Activated T-cell treated with anti-CD3 and anti-CD28 coated beads for 4 hours (primary cell): ENCODE measurements at places on chromosomes 5 and 9.

- no peak for DNase-seq
Observed at GRCh38 chr5:141439411-141440141, 9.3 kb downstream of the PCDHGA12 start.

GRCh38 chr5:548256-548655, 24.0 kb upstream of the SLC9A3 start:
- no peak for DNase-seq

- no peak for DNase-seq
Observed at GRCh38 chr9:91536211-91536691, 112.6 kb upstream of the NFIL3 start.

DNA sequence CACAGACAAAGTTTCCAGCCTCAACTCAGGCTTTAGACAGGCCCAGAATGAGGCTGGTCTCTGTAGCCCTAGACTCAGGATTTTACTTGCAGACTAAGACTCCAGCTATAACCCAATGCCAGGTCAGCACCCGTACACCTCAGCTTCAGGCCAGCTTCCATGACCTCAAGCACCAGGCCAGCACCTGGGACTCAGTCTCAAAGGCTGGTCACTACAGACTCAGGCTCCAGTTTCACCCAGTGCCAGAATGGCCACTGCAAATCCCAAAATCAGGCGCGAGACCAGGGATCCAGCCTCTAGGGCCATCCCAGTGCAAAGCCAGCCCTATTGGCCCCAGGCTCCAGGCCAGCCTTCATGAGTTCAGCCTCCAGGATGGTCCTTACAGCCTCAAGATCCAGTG, 44.9 kb downstream of the C9 start:
- DNase-seq, result no peak

DNA sequence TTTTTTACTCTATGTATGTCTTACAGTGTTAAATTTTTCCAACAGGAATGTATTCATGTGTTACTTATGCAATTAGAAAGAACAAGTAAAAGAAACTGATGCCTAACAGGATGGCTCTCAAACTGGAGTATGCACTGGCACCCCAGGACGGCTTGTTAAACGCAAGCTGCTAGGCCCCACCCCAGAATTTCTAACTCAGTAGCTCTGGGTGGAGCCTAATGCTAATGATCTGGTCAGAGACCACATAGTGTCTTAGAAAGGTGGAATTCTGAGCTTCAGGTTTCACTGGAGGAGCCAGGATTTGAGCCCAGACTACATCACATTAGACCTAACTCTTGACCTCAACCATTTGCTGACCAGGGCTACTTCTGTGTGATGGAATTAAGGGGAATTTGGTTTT, 34.4 kb downstream of the SHC3 start:
- DNase-seq, result no peak

DNA sequence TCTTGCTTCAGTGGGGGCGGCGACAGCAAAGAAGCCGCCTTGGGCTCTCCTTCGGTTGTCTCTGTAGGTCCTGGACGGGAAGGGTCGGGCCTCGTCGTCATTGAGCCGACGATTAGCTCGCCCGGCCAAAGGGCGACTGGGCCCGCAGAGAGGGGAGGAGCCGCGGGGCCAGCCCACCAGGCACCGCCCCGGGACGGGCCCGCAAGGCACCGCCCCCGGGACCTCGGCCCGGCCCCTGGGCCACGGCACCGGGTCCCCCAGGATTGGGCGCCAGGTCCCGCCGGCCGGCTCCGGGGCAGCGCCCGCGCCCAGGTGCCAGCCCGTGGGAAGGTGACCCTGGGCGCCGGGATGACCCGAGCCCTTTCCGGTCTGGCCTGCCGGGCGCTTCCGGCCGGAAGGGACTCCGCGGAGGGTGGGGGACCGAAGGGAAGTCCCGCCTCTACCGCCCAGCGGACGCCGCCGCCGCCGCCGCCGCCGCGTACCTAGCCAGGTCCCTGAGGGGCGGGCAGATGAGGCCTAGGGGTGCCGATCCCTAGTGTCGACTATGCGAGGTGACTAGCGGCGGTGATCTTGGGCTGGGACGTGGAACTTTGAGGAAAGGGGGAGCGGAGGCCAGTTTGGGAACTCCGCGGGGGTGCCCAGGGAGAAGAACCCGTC, at the start of the genes GBA2 and RGP1:
Gene GBA2, minus strand, starts transcription at position 371 of the 657 bp plus-strand sequence. CDS start 524 bp downstream, outside the sequence.
Gene RGP1, plus strand, starts transcription at position 430 of the 657 bp plus-strand sequence. CDS start 469 bp downstream, outside the sequence.
- no peak for DNase-seq

- DNase-seq, result no peak
Observed at GRCh38 chr5:178630475-178630930, 3.7 kb upstream of the CLK4 start.

DNA sequence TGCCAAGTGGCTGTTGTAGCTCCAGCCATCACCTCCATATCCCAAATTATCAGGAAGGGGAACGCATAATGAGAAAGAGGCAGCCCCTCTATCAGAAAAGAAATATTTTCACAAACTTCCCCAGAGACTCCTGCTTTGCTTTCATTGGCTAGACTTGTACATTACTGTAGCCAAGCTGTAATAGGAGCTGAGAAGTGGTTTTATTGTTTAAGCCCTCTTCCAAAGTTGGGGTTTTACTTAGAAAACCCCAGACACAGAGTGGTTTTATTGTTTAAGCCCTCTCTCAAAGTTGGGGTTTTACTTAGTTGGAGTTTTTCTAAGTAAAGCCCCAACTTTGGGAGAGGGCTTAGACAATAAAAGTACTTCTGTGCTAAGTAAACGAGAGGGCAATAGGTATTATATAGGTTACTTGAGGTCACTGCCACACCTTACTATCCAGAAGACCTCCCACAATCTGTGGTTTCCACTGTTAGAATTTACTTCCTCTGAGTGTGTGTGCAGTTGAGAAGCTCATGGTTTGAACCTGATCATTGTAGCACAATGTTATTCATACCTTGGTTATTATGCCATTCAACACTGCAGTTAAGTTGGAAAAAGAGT, 215.7 kb upstream of the OTULINL start:
- no peak for DNase-seq

DNA sequence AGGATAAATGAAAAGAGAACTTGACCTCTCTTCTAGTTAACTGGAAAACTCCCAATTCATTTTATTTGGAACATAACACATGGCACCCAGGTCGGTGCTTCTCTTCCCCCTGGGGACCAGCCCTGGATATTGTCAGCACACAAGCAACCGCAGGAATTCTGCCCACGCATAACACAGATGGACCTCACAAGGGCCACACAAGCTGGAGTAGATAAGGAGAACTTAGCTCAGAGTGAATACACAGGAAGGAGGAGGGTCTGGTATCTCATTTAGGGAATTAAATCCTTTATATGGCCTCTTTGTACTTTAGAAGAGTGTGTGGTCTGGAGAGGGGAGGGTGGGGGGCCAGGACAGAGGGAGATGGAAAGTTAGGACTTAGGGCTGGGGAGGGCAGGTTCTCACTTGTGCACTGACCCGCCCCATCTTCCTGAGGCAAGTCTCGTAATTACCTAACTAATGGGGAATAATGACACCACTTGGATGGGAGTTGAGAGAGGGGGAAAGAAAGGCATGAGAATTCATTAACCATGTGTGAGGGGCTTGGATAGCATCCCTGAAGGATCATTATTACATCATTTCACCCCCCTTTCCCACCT, 341.2 kb upstream of the WWC1 start:
- DNase-seq, result no peak

DNA sequence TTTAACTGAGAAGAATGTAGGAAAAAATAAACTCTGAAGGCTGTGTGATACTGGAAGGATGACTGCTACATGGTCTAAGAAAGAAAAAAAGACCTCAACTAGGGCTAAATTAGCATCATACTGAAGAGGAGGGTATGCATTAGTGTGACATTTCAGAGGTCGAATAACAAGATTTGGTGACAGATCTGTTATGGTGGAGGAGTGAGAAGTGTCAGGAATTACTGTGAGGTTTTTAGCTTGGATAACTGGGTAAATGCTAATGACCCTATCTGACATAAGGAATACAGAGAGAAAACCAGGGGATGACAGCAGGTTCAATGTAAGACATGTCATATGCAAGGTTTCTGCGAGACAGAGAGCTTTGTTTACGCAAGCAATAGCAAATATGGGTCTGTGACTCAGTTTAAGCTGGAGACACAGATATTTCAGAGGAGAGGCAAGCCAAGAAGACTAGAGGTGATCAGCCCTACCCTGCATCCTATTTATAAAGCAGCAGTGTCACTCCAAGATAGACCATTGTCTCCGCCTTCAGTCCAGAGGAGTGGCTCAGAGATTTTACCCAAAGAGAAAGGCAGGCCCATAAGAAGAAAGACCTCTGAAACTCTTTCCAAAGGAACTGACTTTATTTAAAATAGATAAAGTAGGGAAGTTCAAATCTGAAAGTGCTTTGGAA, 44.3 kb downstream of the FBN2 start:
- no peak for DNase-seq

DNA sequence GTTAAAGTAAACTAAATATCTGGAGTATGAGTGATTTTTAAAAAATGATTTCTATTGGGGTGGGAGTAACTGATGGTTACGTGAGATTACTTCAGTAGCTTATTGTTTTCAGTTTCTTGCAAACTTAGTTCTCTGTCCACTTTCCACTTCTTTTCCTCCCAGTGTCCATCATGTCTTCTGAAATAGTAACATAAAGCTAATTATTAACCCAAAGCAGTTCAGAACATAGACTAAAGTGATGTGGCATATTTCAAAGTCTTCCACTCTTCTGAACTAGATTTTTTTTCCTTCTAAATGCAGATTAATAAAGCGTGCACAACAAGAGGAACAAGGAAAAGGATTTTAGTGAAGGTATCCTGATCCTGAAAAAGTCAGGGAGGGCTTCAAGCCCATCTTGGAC, 114.1 kb downstream of the MAN2A1 start:
- no peak for DNase-seq

GRCh38 chr9:108119530-108120113, 630.1 kb upstream of the KLF4 start:
- no peak for DNase-seq

- DNase-seq, result peak; percentile 28
Observed at GRCh38 chr5:150410524-150411244, 2.0 kb downstream of the CD74 start.

DNA sequence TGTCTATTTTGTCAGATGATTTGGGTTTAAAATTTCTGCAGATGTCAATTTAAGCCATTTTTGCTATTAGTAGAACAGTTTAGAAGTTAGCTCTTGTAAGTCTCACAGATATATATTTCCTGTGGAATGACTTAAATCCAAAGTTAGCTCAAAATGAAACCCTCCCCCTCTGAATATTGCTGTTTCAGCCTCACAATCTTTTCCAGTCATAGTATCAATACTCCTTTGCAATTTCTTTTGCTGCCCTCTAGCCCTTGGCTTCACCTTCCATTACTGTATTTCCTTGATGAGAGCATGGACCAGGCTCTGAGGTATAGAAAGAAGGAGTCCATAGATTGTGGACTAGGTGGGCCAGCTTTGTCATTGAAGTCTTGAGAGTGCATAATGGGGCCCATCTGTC, 124.4 kb downstream of the ATG10 start:
- DNase-seq, result no peak

- DNase-seq, result no peak
Observed at GRCh38 chr5:132428147-132428482, 58.6 kb downstream of the SLC22A5 start.

DNA sequence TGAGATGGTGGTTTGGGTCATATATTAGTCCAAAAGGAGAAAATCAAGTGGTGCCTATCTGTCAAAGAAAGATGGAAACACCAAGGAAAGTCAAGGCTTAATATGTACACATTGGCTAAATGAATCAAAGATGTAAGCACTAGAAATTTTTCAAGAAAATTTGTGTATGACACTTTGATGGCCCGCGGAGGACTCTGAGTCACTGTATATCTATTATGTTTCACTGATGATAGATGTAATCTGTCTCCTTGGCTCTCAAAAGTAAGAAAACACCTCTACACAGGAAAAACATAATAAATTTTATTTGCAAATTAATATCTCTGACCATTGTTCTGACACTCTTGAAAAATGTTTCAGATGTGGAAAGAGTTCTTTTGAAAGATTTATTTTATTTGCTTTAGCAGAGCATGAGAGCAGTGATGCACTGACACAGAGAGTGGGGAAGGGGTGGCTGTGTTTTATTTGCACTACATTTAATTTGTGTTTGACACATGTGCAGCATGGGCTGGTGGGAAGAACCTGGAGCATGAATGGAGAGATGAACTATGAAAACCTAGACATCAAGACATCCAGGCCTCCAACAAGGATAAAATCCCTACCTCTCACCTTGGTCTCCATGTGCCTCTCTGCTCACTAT, 180.8 kb upstream of the GAS1 start:
- no peak for DNase-seq

GRCh38 chr5:34608859-34609648, 47.1 kb upstream of the RAI14 start:
- no peak for DNase-seq

- peak; percentile 76 for DNase-seq
Observed at GRCh38 chr9:35756275-35757225, 2.5 kb upstream of the MSMP start.

DNA sequence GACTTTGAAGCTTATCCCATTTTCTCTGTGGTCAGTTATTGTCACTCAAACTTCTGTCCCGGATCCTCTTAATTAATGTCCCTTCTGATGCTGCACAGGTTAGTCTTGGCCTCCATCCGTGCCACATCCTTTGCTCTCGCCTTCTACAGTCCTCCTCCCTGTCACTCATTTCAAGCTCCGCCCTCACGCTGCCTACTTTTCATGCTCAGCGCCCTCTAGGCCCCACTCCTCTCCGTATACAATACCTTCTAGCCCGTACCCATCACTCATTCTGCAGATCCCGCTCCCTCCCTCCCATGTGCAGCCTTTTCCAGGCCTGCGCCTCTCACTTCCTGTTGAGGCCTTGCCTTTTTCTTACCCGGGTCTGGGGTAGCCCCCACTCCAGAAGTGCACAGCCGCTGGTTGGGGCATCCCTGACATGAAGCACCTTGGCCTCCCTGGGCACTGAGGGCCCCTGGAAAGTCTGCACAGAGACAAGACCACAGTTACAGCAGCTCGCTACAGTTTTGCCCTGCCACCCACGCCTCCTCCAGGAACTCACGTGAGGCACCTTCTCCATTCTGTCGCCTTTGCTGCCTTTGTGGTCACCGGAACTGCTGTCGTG, 88.5 kb upstream of the SLC25A48 start:
- no peak for DNase-seq

DNA sequence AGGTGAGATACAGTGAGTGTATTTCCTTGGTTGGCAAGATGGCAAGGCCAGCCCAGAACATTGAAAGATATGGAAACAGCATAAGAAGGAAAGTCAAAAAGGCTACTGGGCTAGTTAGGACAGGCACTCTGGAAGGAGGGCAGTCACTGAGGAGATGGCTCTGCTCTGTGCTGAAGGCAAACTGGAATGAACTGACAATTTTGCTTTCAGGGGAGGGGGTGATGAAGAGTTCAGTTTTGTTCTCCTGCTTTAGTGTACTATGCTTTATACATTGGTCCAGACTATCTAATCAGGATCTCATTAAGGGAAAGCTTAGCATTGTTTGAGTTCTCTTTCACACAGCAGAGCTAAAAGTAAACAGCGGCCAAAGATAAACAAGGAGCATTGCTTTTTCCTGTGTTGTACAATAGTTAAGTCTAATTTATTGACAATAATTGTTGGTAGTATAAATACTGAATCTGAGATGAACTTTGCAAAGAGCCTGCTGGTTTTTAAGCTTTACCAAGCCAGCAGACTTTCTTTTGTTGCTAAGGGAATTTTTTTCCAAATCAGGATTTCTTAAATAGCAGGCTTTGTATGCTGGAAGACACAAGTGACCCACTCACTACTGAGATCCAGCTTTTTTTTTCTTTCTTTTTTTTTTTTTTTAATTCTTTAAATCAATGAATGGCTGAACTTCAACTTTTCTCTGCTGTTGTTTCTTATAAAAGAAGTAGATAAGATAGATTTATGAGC, 355.5 kb downstream of the ARRDC3 start:
- DNase-seq, result no peak
